ENCODE measurements at places on chromosomes 16 and 17.

GRCh38 chr16:31875112-31875803, 1.7 kb downstream of the ZNF267 start:
- DNase-seq: no peak

GRCh38 chr17:75848523-75849278, 4.5 kb upstream of the UNC13D start:
- DNase-seq: peak; percentile 80

DNA sequence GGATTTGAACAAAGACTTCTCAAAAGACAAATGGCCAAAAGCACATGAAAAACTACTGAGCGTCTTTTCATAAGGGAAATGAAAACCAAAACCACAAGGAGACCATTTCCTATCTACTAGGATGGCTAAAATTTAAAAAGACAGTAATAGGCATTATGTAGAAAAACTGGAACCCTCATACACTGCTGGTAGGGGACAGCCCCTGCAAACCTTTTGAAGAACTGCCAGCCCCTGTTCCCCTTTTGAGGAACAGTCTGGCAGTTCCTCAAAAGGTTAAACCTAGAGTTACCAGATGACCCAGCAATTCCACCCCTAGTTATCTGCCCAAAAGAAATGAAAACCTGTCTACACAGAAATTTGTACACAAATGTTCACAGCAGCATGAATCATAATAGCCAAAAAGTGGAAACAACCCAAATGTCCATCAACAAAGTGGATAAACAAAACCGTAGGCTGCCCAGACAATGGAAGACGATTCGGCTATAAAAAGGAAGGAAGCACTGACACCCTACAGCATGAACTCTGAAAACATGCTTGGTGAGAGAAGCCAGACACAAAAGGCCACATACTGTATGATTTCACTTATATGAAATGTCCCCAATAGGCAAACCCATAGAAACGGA, 22.9 kb downstream of the CDIP1 start:
- no peak for DNase-seq

- DNase-seq: no peak
These were observed 2.8 kb downstream of the MAPK8IP3 start for GRCh38 chr16:1708768-1709180.

GRCh38 chr16:2142942-2143877, 5.2 kb upstream of the RAB26 start:
- no peak for DNase-seq

DNA sequence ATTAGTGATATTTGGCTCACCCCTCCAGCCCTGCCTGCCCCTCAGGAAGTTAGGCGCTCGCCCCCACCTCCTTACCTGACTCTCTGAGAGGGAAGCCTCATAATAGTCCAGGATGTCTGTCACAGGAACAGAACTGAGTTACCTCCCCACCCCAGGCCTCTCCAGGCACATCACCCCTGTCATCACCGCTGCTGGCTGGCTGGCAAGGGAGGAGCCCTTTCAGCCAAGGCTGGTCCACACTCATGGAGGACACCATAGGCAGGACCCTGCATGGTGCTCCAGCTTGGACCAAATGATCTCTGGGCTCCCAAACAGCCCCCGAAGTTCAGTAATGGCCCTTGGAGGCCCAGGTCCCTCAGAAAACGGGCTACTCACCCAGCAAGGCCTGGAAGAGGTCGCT, 1.5 kb downstream of the DLG4 start:
- no peak for DNase-seq

- DNase-seq: no peak
These were observed 49.5 kb downstream of the BMERB1 start for GRCh38 chr16:15483857-15484256.

GRCh38 chr17:44928950-44929720, 13.8 kb upstream of the GFAP start:
- DNase-seq: no peak

DNA sequence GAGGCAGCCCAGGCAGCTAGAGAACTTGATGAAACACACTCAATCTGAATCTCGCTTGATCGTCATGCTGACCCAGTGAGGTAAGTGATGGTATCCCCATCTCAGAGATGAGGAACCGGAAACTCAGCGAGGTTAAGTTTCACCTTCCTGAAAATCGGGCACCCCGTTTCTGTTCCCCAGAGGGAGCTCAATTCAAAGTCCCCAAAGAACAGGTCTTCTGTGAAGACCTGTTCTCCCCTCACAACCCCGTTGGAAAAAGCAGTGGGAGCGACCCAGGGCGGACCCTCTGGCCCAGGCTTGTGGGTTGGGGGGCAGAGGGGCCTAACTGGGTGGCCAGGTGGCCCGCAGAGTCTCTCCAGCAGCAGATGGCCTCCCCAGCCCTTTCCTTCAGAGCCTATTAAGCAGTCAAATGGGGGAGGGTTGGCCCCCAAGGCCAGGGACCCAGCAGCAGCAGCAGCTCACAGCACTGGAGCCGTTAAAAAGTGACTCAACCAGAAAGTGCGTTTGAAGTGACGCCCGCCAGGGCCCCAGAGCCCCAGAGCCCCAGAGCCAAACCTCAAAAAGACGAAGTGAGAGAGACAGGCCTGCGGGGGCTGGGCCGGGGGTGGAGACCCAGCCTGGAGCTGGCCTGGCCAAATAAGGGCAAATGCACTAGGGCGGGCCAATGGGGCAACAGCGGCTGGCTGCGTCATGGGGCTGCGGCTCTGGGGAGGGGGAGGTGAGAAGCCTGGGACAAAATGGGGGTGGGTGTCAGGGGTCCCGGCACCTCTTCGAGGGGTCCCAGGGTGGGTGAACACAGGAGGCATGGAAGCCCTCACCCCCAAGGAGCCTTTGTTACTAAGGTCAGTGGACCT, 9.2 kb upstream of the TSPOAP1 start:
- DNase-seq: peak; percentile 86

DNA sequence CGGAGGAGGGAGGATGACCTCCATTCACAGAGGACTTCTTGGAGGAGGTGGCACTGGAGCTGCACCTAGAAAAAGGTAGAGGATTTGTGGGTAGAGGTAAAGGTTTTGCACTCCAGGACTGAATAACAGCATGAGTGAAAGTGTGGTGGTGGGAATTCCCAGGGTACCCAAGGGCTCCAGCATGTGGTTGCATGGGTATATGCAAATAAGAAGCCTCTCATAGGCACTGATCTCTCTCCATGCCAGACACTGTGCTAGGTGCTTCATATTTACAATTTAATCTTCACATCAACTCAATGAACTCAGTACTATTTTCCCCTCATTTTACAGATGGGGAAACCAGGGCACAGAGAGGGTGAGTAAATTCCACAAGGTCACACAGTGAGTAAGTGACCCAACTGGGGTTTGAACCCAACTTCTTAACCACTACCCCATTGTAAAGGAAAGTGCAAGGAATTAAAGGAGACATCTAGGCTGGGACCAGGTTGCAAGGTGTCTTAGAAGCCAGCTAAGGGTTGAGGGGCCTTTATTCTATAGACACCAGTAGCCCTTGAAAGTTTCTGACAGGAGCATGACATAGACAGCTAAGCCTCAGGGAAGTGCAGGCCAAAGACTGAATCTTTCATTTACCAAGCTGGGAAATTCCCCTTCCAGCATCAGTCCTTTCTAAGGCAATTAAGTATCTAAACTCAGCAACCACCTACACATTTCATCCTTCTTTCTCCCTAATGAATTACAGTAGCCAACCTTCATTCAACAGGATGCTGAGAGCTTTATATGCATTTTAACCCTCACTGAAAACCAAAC, 21.3 kb downstream of the SCNN1B start:
- no peak for DNase-seq

- no peak for DNase-seq
These were observed 22.0 kb downstream of the TMEM132E start for GRCh38 chr17:34601416-34601815.

- no peak for DNase-seq
These were observed 20.0 kb downstream of the CLUAP1 start for GRCh38 chr16:3520841-3521240.

DNA sequence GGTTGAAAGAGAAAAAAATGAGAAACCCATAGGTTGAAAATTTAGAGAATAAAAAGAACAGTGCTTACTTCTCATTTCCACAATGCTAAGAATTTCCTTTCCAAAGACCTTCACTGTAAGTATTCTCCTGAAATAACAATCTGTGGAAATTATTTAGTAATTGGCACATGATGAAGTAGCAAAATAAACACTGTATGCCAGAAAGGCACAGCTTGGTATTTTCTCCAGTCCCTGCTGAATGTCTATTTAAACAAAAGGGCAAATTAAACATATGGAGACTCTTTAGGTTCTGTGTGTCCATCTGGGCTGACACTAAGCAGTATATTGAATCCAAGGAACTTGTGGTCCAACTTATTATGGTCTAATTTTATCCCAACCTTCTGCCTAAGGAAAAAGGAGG, 46.1 kb downstream of the CHCT1 start:
- no peak for DNase-seq

DNA sequence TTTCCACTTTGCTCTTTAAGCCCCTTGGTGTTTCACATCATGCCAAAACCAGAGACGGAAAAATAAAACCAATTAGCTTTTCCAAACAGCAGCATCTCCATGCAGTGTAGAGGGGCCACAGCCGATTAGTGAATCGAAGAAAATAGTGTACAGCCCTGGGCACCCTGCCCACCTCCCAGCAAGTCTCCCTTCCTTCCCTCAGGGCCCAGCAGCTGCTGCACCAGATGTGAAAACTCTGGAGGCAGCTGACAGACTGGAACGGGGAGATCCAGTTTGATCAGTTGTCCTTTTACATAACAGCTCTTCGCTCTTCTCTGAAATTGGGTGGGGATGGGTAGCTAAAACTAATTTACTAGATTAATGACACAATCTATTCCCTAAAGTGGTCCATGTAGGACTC, 19.3 kb downstream of the TMEM11 start:
- DNase-seq: no peak

- DNase-seq: no peak
These were observed 73.7 kb downstream of the ZFHX3 start for GRCh38 chr16:72974142-72974769.

GRCh38 chr17:66466840-66467367, 164.5 kb downstream of the PRKCA start:
- no peak for DNase-seq

GRCh38 chr17:34382621-34383124, 19.6 kb upstream of the CCL1 start:
- DNase-seq: no peak

DNA sequence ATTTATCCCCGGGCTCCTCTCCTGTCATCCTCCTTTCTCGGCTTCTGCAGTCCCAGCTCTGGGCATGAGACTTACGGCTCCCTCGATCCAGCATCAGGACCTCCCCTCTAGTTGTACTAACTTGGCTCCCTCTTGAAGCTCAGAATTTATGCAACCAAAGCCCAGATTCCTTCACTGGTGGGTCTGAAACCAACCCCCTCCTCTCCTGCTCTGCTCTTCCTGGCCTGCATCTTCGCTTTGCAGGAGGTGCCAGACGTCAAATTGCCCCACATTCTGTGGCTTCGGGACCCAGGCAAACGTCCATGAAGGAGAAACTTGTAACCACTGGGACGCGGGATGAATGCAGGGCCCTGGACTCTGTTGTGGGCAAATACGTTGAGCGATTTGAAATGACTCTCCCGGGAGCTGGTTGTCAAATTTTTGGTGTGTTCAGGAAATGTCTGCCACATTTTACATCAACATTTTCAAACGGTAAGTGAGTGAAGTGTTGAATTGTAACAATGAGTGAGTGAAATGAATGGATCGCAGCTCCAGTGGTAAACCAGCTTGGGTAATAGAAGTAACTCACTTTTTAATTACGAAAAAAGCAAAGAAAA, 29.3 kb upstream of the ELAC2 start:
- DNase-seq: no peak

DNA sequence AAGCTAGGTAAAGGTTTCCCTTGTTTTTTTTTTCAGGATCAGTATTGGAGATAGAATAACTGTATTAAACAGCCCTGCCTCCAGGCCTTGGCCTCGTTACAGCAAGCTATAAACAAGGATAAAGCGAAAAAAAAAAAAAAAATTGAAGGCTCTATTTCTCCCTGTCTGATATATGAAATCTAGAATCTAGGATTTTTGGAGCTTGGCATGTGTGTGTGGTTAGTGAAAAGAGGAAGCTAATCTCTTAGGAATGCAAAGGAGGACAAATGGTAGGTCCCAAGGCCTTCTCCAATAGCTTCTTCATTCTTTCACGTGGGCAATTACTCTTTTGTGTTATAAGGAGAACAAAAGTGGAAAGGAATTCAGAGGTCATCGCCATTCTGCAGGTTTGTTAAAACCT, 470.3 kb downstream of the TMEM114 start:
- DNase-seq: no peak

- no peak for DNase-seq
These were observed 47.6 kb upstream of the LYRM9 start for GRCh38 chr17:27940503-27941428.

GRCh38 chr17:10292057-10292937, 80.5 kb downstream of the MYH13 start:
- DNase-seq: no peak

GRCh38 chr16:9199751-9200150, 108.3 kb downstream of the HAPSTR1 start:
- DNase-seq: no peak

DNA sequence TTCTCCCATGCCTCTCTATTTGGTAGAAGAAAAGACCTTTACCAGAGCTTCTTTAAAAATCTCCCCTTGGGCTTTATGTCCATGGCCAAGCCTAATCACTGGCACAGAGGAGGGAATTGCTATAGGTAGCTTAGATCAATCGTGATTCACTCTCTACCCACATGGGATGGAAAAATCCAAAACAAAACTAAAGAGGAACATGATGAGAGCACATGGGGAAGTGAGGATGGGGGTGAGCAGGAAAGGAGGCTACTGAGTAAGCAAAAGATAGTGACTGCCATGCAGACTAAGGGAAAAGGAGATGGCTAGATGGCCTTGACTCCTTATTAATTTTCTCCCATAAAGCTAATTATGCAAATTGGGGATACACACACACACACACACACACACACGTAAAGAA, 201.2 kb downstream of the HS3ST3A1 start:
- DNase-seq: no peak

- no peak for DNase-seq
These were observed 539 bp downstream of the LRRC45 start for GRCh38 chr17:82023447-82024241.

DNA sequence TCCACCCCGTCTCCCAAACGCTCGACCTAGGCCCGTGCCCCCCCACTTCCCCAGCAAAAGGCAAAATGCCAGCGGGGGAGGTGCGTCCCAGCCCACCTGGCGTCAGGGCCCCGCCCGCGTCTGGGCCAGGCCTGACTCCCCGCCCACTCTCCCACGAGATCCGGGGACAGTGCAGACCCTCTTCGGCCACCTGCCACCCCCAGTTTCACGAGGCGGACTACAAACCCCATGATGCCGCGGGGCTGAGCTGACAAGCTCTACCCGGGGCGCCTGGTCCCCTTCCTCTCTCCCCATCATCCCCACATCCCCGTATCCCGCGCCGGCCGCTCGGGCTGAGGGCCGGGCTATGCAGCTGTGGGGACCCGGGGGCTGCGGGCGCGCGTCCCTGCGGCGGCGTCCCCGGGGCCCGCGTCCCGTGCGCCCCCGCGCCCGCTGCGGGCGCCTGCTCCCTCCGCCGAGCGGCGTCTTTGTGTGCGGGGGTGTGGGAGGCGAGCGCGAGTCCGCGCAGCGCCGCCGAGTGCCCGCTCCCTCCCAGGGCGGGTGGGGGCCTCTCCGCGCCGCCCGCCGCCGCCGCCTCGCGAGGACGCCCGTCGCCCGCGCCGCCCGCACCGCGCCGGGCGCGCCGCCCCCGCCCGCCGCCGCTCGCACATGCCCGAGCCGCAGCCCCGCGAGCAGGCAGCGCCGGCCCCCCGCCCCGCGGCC, at the start of gene ANKRD13B:
ANKRD13B (plus strand) TSS at position 283 of the 702 bp plus-strand sequence. CDS start 490 bp downstream, outside the sequence.
- DNase-seq: no peak

GRCh38 chr16:70523743-70524398, at the start of gene SF3B3:
Gene SF3B3 (plus strand): TSS chr16:70523816. CDS start chr16:70526657, 2,841 bp downstream.
- peak; percentile 57 for DNase-seq
